ENCODE measurements at places on chromosomes 5 and 9.

GRCh38 chr5:123474228-123474627 is 37.7 kb upstream of the CSNK1G3 start:
- no peak for DNase-seq

GRCh38 chr9:13190040-13190439 is 89.5 kb downstream of the MPDZ start:
- DNase-seq, result no peak

DNA sequence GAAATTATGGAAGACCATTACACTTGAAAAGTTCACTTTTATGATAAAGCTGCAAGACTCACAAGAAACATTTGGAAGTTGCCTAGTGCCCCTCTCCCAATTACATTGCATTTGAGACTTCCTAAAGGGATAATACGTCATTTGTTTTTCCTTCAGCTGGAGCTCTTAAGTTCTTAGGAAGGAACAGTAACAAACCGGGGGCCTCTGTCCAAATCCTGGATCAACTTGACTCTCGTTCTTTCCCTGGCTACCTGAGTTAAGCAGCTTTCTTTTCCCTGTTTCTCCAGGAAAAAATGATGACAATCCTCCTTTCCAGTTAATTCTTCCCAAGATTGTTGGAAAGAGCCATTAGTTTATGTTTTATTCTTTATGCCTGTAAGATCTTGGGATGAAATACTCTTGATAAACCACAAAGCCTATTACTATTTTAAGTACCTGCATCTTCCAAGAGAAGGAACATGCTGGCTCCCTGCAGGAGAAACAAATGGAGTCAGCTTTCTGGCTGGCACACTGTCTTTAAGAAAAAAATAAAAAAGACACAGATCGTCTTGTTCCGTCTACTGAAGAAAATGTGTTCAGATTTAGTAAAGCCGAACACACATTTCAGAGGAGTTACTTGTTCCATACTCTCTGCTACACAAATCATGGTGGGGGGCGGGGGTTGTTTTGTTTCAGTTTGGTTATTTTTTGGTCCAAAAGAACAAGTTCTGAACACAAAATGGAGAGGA is 297.9 kb downstream of the EFNA5 start:
- DNase-seq, result no peak

DNA sequence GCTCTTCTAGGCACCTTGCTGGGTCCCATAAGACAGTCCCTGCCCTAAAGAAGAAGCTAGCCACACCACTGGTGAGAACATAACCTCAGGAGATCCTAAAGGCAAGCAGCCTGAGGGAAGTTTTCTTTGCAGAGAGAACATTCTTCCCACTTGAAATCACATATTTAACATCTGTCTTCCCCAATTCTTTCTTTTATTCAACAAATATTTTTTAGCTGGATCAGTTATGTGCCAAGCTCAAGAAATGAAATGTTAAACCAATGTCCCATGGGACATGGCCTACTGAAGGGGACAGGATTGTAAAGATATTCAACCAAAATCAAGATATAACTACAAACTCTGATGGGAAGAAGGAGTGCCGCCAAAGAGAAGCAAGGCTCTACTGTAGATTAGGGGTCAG is 36.5 kb downstream of the FOXI1 start:
- DNase-seq, result no peak

DNA sequence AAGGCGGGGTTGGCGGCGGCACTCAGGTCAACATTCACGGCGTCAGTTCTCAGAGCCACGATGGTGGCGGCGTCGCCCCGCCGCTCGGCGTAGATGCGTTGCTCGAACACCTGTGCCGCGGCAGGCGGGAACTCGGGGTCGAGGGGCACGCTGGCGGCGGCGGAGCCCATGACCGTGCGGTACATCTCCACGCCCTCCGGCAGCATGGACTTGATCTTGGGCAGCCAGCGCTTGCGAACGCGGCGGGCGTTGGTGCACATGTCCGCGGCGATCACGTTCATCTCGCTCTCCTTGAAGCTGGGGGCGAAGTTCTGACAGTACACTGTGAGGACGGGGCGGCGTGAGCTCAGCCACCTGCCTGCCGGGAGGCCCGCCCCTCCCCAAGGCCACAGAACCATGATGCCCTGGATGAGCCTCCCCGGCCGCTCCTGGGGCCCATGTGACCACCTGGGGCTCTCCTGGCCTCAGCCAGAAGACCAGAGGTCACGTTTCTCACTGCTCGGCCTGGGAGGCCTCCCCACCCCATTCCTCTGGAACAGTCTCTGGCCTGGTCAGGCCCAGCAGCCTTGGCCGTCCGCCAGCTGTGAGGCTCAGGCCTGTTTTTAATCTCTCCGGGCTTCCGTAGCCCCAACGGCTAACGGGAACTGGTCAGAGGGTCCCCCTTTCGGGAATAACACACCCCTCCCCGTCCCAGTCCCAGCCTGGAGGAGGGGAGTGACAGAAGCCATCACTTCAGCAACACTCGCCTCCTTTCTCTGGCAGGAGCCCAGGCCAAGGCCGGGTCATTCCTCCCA is 50.7 kb upstream of the UBAC1 start:
- DNase-seq, result no peak

DNA sequence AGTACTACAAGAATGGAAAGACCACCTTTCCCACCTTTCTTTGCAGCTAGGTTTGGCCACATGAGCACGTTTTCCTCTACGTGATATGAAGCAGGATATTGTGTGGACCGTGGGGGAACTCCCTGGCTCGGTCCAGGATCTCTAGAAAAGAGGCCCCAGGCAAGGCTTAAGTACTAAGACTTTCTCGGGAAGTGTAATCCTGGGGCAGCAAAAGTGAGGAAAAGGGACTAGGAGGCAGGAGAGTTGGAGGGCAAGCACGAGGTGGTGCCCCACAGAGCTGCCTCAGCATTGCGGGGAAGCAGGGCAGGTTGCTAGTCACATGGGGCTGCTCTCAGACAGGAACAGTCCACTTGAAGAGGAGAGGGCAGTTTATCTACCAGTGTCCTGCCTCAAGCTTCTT is 235.1 kb downstream of the GADD45G start:
- no peak for DNase-seq

All from activated CD8-positive, alpha-beta memory T cell treated with anti-CD3 and anti-CD28 coated beads for 1 hour (primary cell).